Testis (tissue), 5 donors: ENCODE measurements at places on chromosomes 2 and 18. TPM values are rescaled to one million over a fixed set of nuclear protein-coding genes. Genes with fewer than 3 reads are reported as not detected.
A peak's percentile ranks its signal among the peaks of the same experiment; 100 is the strongest.

Gene ACTG2
- total RNA-seq: 1.3 TPM

- no peak overlapping the region for H3K27ac ChIP-seq
- H3K4me1 ChIP-seq: no peaks in the 10 kb centered on the region
- no peaks in the 10 kb centered on the region for H3K36me3 ChIP-seq
- H3K4me3 ChIP-seq: no peak overlapping the region
- DNase-seq: no peak
Measured at GRCh38 chr18:34697891-34698290, 12.2 kb upstream of the DTNA start.

DNA sequence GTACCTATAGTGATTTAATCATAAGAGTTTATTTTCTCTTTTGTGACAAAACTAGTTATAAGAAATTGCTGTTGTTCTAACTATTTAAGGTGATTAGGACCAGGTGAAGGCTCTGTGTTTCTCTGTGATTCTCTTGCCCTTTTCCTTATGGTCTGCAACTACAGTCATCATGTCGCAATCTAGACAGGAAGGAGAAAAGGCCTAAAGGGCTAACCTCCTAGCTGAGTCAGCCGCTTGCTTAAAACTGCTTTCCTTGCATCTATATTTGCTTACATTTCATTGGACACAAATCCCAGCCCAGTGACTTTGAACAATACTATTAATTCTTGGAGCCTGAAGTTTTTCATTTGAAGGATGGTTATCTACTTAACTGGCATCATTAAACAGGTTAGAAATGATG is 93.1 kb downstream of the PIK3C3 start:
- no peaks in the 10 kb centered on the region for H3K27me3 ChIP-seq
- no peak overlapping the region for H3K27ac ChIP-seq
- H3K4me1 ChIP-seq: no peaks in the 10 kb centered on the region

- no peaks in the 10 kb centered on the region for H3K36me3 ChIP-seq
- peak overlapping the region; percentile 68 for H3K27ac ChIP-seq
- no peaks in the 10 kb centered on the region for H3K27me3 ChIP-seq
- peaks cover 11% of the 10 kb centered on the region for H3K4me1 ChIP-seq
Measured at GRCh38 chr2:216849987-216850386, 9.9 kb downstream of the TNP1 start.

GRCh38 chr18:50814395-50814794 is 5.4 kb downstream of the MRO start:
- H3K4me3 ChIP-seq: no peak overlapping the region
- H3K27ac ChIP-seq: no peak overlapping the region
- no peaks in the 10 kb centered on the region for H3K36me3 ChIP-seq
- DNase-seq: no peak
- H3K4me1 ChIP-seq: peaks cover 26% of the 10 kb centered on the region
- H3K27me3 ChIP-seq: no peaks in the 10 kb centered on the region

Gene MYO3B
- total RNA-seq: 2.5 TPM

Gene GPC1
- total RNA-seq: 244 TPM

DNA sequence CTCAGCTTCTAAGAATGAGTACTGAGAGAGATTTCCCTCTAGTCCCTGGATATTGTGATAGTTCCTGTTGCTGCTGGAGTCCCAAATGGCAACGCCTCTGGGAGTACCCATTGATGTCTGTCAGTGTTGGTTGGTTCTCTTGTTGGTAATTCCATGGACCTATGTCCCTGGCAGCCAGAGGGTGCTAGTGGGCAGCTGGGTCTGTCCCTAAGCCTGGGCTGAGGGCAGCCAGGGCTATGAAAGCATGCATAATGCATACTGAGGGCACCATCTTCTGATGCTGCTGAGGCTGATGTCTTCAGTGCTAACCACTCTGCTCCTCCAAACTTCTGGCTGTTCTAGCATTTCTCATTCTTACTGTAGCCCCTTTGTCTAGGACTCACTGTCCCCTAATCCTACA is 35.9 kb downstream of the NABP1 start:
- H3K4me3 ChIP-seq: no peak overlapping the region
- H3K27me3 ChIP-seq: no peaks in the 10 kb centered on the region
- no peak overlapping the region for H3K27ac ChIP-seq

DNA sequence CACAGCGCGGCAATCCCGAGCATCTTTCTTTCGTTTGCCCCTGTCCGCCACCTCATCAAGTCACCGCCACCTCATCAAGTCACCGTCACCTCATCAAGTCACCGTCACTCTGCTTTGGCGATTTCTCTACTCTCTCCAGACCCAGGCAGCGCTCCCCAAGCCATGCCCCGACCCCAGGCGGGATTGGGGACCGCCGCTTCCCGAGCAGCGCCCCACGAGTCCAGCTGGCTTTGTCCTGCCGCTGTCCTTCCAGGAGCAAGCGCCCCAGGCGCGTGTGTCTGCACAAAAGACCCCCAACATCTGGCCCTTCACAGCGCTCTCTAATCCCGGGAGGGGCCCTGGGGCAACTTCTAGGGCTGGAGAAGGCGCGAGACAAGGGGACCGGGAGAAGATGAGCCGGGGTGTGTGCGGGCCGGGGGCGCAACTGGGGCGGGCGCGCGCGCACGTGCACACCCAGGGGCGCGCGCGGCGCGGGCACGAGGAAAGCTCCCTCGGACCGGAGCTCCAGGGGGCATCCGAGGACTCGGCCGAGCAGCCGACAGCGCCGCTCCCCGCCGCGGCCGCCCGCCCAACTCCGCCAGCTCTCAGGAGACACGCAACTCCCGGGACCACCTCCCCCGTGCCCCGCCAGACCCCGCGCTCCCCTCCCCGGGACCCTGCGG is 633 bp upstream of the RNF152 start:
- no peaks in the 10 kb centered on the region for H3K36me3 ChIP-seq
- peak overlapping the region; percentile 95 for H3K27ac ChIP-seq
- no peaks in the 10 kb centered on the region for H3K27me3 ChIP-seq
- peaks cover 3% of the 10 kb centered on the region for H3K4me1 ChIP-seq
- DNase-seq: peak; percentile 69

DNA sequence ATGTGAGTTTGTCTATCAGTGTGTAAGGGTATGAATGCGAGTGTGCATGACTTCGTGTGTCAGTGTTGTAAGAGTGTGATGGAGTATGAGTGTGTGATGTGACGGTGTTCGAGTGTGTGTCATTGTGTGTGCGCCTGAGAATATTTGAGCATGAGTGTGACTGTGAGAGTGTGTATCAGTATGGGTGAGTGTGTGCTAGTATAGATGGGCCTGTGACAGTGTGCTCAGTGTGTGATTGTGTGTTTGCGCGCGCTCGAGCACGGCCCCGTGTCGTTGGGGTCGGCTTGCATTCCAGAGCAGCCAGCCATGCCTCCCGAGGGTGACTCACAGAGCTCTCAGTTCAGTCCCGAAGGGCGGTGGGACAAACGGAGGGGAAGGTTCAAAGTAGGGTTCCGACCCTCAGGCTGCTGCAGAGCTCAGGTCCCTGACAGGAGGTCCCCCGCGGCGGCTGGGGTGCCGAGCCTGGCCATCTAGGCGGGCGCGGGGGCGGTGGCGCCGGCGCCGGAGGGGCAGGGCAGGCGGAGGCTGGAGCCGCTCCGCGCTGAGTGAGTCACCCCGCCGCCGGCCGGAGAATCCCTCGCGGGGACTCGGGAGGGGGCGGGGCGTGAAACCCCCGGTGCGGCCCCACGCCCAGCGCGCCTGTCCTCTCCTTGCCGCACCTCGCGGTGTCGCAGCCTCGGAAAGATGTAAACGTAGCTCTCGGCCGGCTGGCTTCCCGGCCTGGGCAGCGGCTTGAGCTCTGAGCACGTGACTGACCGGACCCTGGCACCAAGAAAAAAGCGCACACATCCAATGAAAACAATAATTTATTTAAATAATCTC is 3.8 kb downstream of the DLX2 start:
- DNase-seq: no peak
- H3K27ac ChIP-seq: no peak overlapping the region
- H3K4me3 ChIP-seq: no peak overlapping the region
- H3K27me3 ChIP-seq: peaks cover 7% of the 10 kb centered on the region
- H3K4me1 ChIP-seq: peaks cover 37% of the 10 kb centered on the region

- no peaks in the 10 kb centered on the region for H3K4me1 ChIP-seq
- H3K36me3 ChIP-seq: no peaks in the 10 kb centered on the region
- DNase-seq: no peak
- H3K27me3 ChIP-seq: no peaks in the 10 kb centered on the region
- H3K4me3 ChIP-seq: no peak overlapping the region
Measured at GRCh38 chr2:74427551-74427950, 6.0 kb downstream of the WDR54 start.

- H3K4me1 ChIP-seq: peaks cover 10% of the 10 kb centered on the region
- no peak for DNase-seq
- H3K4me3 ChIP-seq: no peak overlapping the region
- no peaks in the 10 kb centered on the region for H3K27me3 ChIP-seq
- H3K27ac ChIP-seq: no peak overlapping the region
- H3K36me3 ChIP-seq: no peaks in the 10 kb centered on the region
Measured at GRCh38 chr2:43162511-43162776, 64.0 kb downstream of the ZFP36L2 start.

Gene ATP6V1B1
- 1.7 TPM for total RNA-seq

Gene B3GNT7
- 3.3 TPM for total RNA-seq

DNA sequence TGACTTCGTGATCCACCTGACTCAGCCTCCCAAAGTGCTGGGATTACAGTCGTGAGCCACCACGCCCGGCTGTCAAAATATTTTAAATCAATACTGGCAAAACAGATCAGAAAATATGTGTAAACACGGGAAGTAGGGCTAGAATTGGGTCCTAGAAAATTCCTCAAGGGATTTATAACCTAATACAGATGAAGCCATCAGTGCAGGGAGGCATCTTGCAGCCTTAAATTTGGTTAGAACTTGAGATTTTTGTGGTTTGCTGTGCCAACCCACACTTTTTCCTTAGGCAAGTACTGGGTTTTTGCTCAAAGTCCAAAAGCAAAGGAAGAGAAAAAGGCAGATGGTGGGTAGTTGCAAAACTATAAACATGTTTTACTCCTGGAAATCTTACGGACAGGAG is 33.7 kb upstream of the NFE2L2 start:
- H3K4me3 ChIP-seq: no peak overlapping the region
- H3K27me3 ChIP-seq: no peaks in the 10 kb centered on the region
- peaks cover 9% of the 10 kb centered on the region for H3K4me1 ChIP-seq
- H3K36me3 ChIP-seq: no peaks in the 10 kb centered on the region
- DNase-seq: no peak

Gene COLEC11
- 15.8 TPM for total RNA-seq

Gene SOWAHC
- total RNA-seq: 28.0 TPM

- H3K4me3 ChIP-seq: no peak overlapping the region
- H3K36me3 ChIP-seq: no peaks in the 10 kb centered on the region
- H3K4me1 ChIP-seq: no peaks in the 10 kb centered on the region
- no peak overlapping the region for H3K27ac ChIP-seq
Measured at GRCh38 chr2:16128746-16129610, 188.6 kb downstream of the MYCN start.

- no peak for DNase-seq
- no peaks in the 10 kb centered on the region for H3K27me3 ChIP-seq
- H3K36me3 ChIP-seq: no peaks in the 10 kb centered on the region
- no peak overlapping the region for H3K27ac ChIP-seq
- H3K4me1 ChIP-seq: no peaks in the 10 kb centered on the region
Measured at GRCh38 chr2:188666503-188666902, 307.7 kb upstream of the COL3A1 start.

GRCh38 chr2:20880221-20880771 is 57.4 kb upstream of the LDAH start:
- no peak for DNase-seq
- no peak overlapping the region for H3K4me3 ChIP-seq
- H3K36me3 ChIP-seq: no peaks in the 10 kb centered on the region
- no peaks in the 10 kb centered on the region for H3K27me3 ChIP-seq
- H3K4me1 ChIP-seq: no peaks in the 10 kb centered on the region

Gene NEB
- total RNA-seq: 5.5 TPM

- no peaks in the 10 kb centered on the region for H3K36me3 ChIP-seq
- H3K27me3 ChIP-seq: no peaks in the 10 kb centered on the region
- H3K27ac ChIP-seq: no peak overlapping the region
- H3K4me3 ChIP-seq: no peak overlapping the region
Measured at GRCh38 chr2:198056836-198057235, 252.4 kb downstream of the PLCL1 start.

GRCh38 chr18:57555134-57555533 is 31.4 kb downstream of the FECH start:
- no peaks in the 10 kb centered on the region for H3K27me3 ChIP-seq
- H3K36me3 ChIP-seq: no peaks in the 10 kb centered on the region
- H3K4me3 ChIP-seq: no peak overlapping the region
- H3K4me1 ChIP-seq: no peaks in the 10 kb centered on the region
- DNase-seq: no peak

DNA sequence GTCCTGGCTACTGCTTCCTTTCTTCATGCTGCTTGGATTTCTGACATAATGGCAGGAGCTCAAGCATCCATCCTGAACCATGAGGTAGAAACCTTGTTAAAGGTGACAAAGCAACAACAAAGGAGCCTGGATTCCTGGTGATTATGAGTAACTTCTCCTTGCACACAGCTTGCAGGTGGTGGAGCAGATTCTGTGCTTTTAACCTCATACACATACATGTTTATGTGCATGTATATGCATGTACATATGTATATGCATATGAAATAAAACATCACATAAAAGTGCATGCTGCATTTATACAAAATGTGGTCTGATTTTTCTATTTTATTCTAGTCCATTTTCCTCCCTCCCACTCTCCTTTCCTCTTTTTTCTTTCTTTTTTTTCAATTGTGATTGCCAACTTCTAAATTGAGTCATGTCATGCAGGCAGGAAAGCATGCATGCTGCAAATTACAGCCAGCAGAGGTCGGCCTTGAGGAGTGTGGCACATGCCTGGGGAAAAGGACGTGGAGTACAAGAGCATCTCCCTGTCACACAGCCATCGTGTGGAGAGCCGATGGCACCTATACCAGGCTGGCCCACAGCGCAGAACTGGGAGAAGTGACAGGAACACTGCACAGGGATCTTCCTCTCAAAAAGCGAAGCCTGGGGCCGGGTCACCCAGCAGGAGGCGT is 17.9 kb downstream of the LCT start:
- H3K27ac ChIP-seq: no peak overlapping the region
- no peaks in the 10 kb centered on the region for H3K4me1 ChIP-seq
- no peak overlapping the region for H3K4me3 ChIP-seq
- no peak for DNase-seq
- H3K27me3 ChIP-seq: no peaks in the 10 kb centered on the region

Gene PSTPIP2
- total RNA-seq: 3.5 TPM

DNA sequence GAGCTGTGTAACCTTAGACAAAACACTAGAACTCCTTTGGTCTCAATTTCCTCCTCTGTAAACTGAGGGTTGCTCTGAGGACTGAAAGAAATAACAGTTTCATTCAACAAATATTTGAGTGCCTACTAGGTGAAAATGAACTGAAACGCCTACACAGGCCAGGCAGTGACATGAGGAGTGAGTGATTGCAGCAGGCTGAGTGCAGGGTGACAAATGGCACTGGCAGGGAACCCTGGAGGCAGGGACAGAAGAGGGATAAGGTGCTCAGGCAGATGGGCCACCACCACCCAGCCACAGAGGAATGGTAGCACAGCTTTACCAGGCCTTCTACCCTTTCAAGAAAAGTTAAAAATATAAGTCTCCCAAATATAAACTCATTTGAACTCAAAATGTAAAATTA is 11.5 kb upstream of the RNU4ATAC start:
- H3K36me3 ChIP-seq: no peaks in the 10 kb centered on the region
- no peak overlapping the region for H3K27ac ChIP-seq
- H3K4me3 ChIP-seq: no peak overlapping the region

- H3K4me1 ChIP-seq: no peaks in the 10 kb centered on the region
- no peak overlapping the region for H3K4me3 ChIP-seq
- no peak for DNase-seq
- no peaks in the 10 kb centered on the region for H3K36me3 ChIP-seq
- no peaks in the 10 kb centered on the region for H3K27me3 ChIP-seq
Measured at GRCh38 chr18:57951117-57951796, 92.8 kb upstream of the NEDD4L start.

GRCh38 chr2:8794923-8795825 is 42.2 kb downstream of the KIDINS220 start:
- no peak overlapping the region for H3K27ac ChIP-seq
- no peak for DNase-seq
- no peak overlapping the region for H3K4me3 ChIP-seq
- no peaks in the 10 kb centered on the region for H3K27me3 ChIP-seq
